ENCODE measurements at places on chromosomes 3 and 15. TPM values are rescaled to one million over a fixed set of nuclear protein-coding genes. Genes with fewer than 3 reads are reported as not detected.

- DNase-seq = no peak
Observed at GRCh38 chr15:99085413-99086326, 19.2 kb upstream of the SYNM start.

DNA sequence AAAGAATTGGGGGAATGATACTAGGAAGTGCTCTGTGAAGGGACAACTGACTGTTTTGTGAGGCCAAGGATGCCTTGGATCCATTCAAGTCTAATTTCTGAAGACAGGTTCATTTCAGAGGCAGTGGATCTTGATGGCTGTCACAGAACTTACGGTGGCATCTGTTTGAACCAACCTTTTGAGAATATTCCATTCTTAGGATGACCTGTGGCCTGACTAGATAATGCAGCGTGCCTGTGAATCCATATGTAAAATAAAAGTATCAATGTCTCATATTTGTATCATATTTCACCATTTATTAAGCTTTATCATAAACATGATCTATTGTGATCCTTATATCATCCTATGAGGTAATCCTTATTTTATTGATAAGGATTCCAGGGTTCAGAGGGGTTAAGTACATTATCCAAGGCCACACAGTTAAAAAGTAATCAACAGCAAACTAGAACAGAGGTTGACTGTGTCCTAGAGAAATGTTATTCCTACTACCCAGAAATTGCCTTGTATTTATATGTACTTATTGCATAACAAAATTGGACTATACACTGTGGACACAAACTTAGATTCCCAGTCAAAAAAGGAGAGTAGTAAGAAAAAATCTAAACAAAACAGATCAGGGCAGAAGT is 34.3 kb downstream of the IL1RAP start:
- DNase-seq = no peak

The ALDH1A2 gene
- 0.31 TPM for total RNA-seq

- no peak for DNase-seq
Observed at GRCh38 chr15:69451951-69452691, 497 bp upstream of the RPLP1 start.

The TFDP2 gene
- total RNA-seq = 98.6 TPM

The KNG1 gene
- not detected for total RNA-seq

- DNase-seq = no peak
Observed at GRCh38 chr3:194100856-194101390, 35.0 kb upstream of the HES1 start.

GRCh38 chr3:64549869-64550268 is 137.9 kb downstream of the ADAMTS9 start:
- DNase-seq = no peak

The PLA1A gene
- total RNA-seq = not detected

DNA sequence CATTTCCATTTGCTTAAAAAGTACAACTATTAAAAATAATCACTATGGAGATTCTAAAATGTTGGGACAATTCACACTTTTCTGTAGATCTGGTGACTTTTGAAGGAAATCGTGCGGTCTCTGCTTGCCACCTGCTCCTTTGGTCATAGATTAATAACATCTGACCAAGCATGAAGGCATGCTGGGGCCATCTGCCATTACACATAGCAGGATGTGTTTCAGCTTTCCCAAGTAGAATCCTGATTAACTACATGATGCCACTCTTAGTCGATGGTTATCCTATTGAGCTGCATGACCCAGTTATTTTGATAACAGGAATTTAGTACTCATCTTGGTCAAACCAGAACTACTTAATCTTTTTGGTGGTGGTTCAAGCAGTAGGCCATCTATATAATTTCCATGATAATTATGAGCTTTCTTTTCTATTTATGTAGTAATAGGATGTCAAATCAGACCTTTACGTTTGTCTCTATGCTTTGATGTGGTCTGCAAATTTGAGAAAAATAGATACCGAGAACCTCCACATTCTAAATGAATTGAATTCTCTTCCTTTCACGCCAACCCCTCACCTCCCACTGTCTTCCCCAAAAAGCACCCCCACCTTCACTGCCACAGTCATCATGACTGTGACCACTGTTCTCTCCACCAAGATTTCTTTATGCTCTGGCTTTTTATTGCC is 158.1 kb downstream of the DIPK2A start:
- DNase-seq = no peak

The XCR1 gene
- total RNA-seq = not detected

GRCh38 chr15:58313810-58314592 is 117.8 kb upstream of the LIPC start:
- no peak for DNase-seq

- DNase-seq = no peak
Observed at GRCh38 chr3:128007033-128007424, 45.2 kb upstream of the SEC61A1 start.

The GNB4 gene
- total RNA-seq = 29.2 TPM

GRCh38 chr3:138945709-138946662 is 951 bp downstream of the FOXL2 start:
- DNase-seq = no peak

The SLC28A1 gene
- not detected for total RNA-seq

DNA sequence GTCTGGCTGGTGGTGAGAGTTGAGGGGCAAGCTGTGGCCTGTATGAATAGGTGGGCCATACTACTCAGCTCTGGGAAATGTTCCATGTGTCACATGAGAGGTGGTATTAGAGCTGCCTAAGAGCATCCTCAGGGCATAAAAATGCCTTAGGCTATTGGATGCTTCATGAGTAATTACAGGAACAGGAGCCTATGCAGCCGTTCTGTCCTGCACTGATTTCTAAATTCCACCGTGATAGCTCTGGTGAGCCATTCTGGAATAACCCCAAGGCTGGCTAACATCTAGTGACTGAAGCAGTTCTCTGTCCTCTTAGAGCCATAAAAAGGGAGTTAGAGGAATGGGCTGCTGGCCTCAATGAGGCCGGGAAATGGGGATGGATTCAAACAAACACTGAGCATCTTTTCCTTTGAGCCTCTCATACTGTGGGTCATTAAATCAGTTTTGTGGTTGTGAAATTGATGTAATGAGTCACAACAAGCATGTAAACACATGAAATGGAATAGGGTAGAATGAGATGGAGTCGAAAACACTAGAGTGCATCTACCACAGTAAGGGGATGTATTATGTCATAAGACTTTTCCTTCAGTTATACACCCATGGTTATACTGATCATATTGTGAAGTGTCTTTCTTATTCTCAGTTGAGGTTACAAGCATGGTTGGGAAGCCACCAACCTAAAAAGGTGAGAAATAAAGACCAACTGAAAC is 41.0 kb downstream of the DGKG start:
- DNase-seq = no peak

- DNase-seq = no peak
Observed at GRCh38 chr15:69542028-69542427, 89.4 kb downstream of the RPLP1 start.

- no peak for DNase-seq
Observed at GRCh38 chr15:42289166-42289565, 15.9 kb upstream of the TMEM87A start.

DNA sequence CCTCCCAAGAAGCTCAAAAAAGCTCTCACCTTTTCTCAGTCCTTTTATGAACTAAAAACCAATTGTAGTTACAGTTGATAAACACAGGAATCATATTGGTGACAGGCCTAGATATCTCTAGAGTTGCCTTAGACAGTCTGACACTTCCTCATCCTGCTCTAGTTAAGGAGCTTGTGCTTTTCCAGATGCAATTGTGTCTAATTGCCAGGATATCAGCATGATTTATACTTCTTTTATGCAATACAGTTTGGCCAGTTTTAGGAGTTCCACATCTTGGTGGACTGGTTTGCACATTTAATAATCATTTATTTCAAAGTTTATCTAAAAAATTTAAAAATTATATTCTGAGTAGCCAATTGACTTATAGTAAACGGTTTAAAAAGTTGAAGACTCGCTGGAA is 95.7 kb downstream of the DUT start:
- no peak for DNase-seq

DNA sequence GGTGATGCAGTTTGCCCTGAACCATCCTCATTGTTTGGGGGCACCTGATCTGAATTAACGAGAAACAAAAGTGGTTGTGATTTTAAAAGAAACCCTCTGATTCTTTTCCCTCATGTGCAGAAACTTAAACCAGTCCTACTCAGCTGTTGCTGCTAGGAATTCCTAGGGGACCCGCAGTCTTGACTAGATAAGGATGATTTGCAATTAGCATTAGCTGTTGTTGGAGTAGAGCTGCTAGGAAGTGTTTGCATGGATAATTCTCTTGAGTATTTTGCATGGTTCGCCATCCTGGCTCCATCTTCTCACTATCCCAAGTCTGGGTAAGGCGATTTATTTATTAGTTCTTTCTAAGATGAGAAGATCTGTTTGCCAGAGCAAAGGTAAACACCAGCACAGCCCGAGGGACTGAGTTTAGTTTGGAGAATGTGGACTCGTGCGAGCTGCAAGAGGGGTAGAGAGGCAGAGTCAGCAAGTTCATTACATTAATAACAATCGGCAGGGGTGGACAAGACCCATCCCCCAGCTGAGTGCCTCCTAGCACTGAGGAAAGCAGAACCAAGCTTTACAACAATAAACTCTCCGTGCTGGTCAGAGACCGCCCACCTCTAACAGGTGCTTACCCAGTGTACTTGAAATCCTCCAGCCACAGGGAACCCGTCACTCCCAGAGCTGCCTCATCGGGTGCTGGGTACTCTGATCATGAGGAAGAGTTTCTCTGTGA is 4.1 kb downstream of the FGD5 start:
- no peak for DNase-seq

GRCh38 chr15:75022783-75023180 is 608 bp upstream of the PPCDC start:
- DNase-seq = no peak

GRCh38 chr15:39419651-39420050 is 161.2 kb upstream of the THBS1 start:
- no peak for DNase-seq

- DNase-seq = no peak
Observed at GRCh38 chr3:190291994-190292584, 30.2 kb downstream of the CLDN1 start.

DNA sequence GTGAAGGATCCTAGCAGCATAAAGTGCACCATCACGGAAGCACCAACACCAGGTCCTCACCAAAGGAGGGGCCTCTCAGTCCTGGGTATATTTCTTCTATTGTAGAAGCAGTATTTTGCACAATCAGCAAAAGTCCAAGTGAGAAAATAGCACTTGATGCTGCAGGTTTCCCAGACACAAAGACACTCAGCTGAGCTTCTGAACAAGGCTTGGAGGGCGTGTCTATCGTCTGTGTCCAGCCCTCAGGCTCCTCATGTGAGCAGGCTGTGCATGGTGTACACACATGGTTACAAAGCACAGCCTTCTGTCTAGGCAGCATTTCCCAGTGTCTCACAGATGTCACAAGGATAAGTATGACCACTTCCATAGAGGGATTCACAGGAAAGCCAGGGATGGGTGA is 98.3 kb upstream of the SPATA12 start:
- DNase-seq = no peak

DNA sequence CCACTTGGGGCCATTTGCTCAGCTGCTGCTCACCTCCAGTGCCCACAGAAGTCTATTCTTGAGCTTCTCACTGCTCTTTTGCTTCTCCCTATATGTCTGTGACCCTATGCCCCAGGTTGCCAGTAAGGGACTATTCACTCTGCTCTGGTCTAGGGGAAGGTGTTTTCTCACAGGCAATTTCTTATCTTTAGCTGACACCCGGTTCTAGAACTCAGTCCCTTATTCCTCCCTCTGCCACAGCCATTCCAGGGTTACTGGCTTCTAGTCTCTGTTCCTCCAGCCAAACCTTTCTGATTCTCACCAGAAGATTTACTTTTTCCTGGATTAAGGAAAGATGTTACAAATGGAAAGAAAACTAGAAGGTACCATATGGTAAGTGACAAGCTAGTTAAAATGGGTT is 574.0 kb downstream of the NTRK3 start:
- DNase-seq = no peak

DNA sequence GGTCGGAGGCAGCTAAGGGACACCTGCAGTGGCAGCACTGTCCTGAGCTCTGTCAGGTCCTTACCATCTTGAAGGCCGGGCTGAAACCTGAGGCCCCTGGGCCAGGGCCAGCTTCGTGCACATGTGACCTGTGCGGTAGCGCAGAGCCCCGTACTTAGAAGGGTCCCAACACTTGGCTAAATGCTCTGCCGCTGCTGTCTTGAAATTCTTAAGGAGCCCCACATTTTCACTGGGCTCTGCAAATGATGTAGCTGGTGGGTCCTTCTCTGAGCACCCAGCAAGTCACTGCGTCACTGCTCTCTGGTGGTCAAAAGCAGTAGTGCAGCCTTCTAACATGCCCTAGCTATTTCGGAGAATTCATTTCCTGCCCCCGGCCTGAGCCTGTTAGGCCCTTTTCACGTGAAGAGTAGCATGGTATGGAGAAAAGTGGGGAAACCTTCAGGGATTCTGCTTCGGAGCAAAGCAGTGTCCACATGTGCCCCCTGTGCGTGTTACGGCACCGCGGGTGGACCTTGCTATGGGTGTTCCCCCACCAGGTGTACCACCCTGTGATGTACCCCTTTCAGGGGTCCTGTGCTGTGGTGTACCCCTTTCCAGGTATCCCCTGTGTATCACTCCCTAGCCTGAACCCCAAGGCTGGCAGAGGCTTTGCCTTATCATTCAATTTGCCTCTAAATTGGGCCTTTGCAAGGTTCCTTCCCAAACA is 79.7 kb downstream of the TMEM266 start:
- DNase-seq = peak; percentile 65

DNA sequence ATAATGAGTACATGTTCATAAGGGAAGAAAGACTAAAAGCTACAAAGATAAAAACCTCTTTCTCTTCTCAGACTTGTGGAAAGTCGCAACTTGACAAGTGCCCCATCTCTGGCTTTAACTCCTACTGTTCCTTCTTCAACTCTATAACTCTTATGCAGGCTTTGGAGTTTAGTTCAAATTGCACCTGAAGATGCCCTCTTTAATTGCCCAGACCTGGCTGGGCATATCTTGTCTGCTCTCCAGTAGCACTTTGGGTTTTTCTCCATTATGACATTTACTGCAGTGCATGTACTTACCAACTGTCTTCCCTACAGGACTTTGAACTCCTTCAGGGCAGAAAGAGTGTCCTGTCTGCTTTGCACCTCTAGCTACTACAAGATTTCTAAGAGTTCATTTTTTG is 32.4 kb downstream of the DGKG start:
- no peak for DNase-seq

GRCh38 chr3:53056442-53056841 is 10.6 kb upstream of the SFMBT1 start:
- no peak for DNase-seq

DNA sequence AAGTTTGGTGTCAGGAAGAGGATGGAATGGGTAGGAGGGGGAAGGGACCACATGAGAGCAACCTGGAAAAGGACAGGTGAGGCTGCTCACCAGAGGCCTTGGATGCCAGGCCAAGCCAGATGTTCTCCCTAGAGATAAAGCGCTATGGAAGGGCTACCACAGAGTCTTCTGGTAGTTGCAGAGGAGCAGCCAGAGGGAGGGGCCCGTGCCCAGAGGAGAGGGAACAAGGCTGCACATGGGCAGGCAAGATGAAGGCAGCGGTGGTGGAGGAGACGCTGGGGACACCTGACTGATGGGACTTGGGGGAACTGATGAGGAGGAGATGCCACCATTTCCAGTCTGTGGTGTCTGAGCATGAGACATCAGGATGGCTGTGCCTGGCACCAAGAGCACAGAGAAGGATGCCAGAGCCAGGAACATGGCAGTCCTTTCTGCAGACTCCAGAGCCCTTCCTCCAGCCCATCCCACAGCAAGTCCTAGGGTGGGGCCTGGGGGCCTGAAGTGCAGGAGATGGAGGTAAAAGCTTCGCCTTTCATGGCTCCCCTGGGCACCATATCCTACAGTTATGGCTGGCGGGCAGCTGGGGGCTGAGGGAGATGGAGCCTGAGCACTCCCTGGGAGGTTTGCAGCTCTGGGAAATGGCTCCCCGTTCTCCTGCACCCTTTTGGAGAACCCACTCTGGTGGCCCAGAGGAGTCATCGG is 103.0 kb downstream of the ETFA start:
- DNase-seq = no peak

- DNase-seq = no peak
Observed at GRCh38 chr3:69386556-69387385, 883 bp upstream of the FRMD4B start.
